Skin of body (tissue), 3 donors: ENCODE measurements at places on chromosomes 3 and 15.

GRCh38 chr3:106034313-106034712, 165.5 kb upstream of the CBLB start:
- no peak for DNase-seq

GRCh38 chr15:96625256-96625655, 294.8 kb downstream of the NR2F2 start:
- DNase-seq: no peak

DNA sequence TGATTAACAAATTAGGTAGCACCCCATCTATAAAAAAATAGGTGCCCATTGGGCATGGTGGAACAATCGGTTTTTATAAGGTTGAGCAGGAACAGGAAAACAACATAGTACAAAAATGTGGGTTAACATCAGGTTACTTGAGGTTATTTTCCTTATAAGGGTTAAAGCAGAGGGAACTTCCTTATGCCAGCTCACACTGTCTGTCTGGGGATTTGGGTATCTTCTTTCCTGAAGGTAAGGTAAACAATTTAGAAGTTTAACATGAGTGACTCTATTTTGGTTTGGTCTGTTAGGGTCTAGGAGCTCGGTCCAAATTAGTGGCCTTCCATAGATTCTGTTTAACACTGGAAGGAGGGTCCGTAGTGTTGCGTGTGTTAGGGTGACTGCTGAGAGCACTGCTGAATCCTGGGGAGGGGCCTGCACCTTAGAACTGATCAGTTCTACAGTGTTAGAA, 14.7 kb downstream of the CHD2 start:
- no peak for DNase-seq

DNA sequence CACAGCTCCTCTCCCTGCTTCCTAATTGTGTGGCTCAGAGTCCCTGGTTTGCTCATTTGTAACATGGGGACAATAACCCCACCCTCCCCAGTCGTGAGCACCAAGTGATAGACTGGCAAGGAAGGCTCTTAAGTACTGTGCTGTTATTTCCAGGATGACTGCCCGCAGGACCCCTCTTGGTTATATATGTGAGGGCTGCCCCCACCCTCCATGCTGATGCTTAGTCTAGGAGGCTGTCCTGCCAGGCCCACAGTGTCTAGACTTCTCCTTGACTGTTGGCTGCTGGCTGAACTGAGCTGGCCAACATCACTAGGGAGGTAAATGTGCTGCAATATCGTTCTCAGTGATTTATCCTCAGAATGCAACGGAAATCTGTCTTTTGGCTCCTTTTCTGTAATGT, 45.1 kb downstream of the RAB11A start:
- no peak for DNase-seq

- no peak for DNase-seq
Measured at GRCh38 chr3:141333836-141334626, 34.3 kb upstream of the ZBTB38 start.
